H1 (cell line): ENCODE measurements at places on chromosomes 1 and 21. TPM values are rescaled to one million over a fixed set of nuclear protein-coding genes. Genes with fewer than 3 reads are reported as not detected.

GRCh38 chr21:44058652-44058964 is 46.5 kb downstream of the TRAPPC10 start:
- DNase-seq, result no peak

SLC2A5 gene
- polyA plus RNA-seq, result 0.12 and 0.14 TPM in 2 replicates

DNA sequence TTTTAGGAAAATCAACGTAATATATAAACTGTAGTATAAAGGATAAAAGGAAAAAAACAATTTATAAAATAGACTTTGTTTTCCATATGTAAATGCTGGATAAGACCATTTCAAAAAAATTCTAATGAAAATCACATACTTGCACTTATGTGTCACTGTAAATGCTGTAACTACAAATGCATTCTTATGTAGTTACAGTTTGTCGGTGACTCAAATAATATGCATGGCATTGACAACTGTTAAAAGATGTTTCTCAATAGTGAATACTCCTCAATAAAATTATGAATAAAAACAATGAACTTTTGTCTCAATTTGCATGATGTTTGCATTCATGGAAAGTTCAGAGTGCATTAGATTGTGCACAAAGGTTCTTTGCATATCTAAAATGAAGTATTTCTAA is 614.0 kb upstream of the CHRM3 start:
- no peak for DNase-seq

SLC22A15 gene
- 2.1 and 3.2 TPM in 2 replicates for polyA plus RNA-seq

- no peak for DNase-seq
Observed at GRCh38 chr1:99270646-99271045, 6.4 kb downstream of the PLPPR4 start.

GRCh38 chr1:178521241-178521640 is 8.3 kb downstream of the TEX35 start:
- DNase-seq, result no peak
